CD14-positive monocyte (primary cell): ENCODE measurements at places on chromosomes 11 and 22.
A peak's percentile ranks its signal among the peaks of the same experiment; 100 is the strongest.

- DNase-seq: no peak
Observed at GRCh38 chr11:118046964-118047700, 29.7 kb upstream of the TMPRSS4 start.

DNA sequence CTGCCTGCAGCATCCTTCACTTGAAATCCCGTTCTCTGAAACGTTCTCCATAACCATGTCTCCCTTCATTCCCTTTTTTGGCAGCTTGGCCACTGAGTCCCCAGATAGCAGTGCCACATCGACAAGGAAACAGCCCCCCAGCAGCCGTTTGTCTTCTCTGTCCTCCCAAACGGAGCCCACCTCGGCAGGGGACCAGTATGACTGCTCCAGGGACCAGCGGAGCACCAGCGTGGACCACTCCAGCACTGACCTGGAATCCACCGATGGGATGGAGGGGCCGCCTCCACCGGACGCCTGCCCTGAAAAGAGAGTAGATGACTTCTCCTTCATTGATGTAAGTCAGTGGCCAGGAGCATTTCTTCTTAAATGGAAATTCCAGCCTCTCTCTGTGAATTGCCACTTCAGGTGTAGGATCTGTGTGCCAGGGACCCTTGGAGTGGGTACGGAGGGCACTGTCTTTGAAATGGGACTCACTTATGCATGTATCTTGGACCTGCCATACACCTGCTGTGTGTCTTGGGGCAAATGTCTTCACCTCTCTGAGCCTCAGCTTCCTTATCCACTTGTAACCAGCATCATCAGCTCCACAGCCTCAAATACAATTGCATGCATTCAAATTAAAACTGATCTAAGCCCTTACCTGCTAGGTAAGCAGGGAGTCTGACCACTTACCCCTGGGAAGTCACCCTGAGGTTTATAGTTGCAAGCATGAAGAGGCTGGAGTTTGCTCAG lies 25.3 kb upstream of the CRYBB3 start:
- DNase-seq: no peak

DNA sequence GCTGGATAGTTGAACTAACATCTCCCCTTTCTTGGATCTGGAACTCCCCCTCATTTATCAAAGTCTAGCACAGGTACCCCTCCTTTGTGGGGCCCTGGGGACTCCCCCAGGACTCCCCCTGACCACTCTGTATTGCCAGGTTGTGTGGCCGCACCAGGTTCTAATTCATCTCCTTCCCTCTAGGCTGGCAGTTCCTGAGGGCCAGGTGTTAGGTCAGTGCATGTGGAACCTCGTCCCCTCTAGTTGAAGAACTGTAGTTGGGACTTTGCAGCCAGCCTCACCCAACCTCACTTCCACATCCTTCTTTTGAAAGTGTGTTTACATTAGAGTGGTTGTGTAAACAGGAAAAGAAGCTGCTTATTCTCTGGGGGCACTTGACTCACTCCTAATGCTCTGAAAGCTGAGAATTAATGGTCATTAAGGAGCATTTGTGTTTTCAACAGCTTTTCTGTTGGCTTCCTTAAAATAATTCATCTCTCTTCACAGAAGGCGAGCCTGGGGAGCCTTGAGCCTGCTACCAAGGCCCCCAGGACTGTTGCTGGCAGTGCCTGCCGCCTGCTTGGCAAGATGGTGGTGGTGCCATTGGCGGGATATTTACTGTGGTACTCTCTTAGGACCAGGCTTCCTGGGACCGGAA lies 11.8 kb downstream of the UPB1 start:
- DNase-seq: peak; percentile 51

DNA sequence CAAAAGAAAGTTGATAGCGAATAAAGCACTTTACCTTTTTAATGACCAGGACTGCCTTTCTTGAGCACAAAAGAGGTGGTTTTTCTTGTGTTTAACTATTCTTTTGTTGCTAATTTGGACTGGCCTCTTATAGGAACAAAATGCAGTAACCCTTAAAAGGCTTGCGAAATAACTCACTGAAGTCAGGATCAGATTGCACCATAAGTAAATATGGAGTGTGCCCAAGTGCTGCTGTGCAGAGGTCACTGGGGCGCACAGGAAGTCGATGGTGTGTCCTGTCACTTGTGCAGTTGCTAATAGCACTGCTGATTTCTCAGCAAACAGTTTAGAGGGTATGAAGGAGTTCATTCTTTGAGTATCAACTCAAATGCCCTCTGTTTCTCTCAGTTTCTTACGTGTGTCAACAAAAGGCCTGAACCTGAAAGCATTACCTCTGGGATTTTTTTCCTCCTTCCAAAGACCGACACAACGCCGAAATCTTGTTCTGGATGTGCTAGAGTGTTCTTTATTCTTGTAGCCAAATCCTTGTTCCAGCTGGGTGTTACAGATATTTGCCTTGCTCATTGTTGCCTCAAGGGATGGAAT lies 71.3 kb downstream of the ATXN10 start:
- DNase-seq: peak; percentile 54

DNA sequence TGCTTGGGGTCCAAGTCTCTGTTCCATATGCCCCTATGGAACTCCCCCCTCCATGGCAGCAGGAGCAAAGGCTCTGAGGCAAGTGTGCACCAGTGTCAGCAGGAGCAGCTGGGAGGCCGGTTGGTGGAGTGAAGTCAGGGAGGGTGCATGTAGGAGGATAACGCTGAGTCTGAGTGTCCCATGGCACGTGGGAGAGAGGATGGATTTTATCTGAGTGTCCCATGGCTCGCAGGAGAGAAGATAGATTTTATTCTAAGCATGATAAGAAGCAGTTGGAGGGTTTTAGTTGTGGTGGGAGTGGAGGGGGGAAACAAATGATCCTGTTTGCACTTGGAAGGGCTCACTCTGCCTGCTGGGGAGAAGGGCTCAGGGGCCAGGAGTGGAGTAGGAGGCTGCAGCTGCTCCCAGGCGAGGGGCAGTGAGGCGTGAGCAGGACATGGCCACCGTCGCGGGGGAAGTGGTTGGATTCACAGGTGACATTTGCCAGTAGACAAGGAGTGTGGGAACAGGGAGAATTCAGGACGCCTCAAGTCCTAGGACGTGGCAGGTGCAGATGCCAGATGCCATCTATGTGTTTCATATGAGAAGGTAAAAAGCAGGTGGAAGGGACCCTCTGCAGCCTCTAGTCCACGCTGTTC lies 33.6 kb upstream of the PARVG start:
- DNase-seq: no peak

DNA sequence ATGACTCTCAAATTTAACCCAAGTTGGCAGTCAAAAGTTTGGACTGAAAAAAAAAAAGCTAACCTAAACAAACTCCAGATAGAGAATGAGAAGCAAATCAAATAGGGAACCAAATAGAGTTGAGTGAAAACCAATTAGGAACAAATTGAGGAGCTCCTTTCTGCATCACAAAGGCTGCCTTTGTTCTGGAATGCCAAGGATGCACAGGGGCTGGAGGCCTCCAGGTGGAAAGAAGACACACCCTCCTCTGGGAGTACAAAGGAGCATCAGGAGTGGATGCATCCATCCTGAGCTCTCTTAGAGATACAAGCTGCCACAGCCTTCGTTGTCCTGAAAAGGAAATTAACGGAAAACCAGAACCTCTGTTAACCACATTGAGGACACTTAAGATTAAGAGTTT lies 73.3 kb downstream of the MRGPRX1 start:
- no peak for DNase-seq

DNA sequence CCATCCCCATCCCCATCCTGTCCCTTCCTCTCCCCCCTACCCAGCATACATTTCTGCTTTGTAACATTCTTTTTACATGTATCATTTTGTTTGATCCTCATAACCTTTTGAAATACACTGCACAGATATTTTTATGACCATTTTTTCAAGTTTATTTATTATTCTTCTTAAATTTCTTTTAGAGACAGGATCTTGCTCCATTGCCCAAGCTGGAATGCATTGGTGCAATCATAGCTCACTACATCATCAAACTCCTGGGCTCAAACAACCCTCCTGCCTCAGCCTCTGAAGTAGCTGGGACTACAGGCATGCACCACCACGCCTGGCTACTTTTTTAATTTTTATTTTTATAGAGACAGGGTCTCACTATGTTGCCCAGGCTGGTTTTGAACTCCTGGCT lies 99.4 kb upstream of the AKIP1 start:
- no peak for DNase-seq

GRCh38 chr11:94856443-94856842 lies 88.3 kb downstream of the AMOTL1 start:
- no peak for DNase-seq

GRCh38 chr22:33658775-33659174 lies 261.5 kb downstream of the LARGE1 start:
- DNase-seq: no peak

GRCh38 chr22:30406400-30406799 lies 9.6 kb downstream of the SEC14L2 start:
- DNase-seq: no peak

DNA sequence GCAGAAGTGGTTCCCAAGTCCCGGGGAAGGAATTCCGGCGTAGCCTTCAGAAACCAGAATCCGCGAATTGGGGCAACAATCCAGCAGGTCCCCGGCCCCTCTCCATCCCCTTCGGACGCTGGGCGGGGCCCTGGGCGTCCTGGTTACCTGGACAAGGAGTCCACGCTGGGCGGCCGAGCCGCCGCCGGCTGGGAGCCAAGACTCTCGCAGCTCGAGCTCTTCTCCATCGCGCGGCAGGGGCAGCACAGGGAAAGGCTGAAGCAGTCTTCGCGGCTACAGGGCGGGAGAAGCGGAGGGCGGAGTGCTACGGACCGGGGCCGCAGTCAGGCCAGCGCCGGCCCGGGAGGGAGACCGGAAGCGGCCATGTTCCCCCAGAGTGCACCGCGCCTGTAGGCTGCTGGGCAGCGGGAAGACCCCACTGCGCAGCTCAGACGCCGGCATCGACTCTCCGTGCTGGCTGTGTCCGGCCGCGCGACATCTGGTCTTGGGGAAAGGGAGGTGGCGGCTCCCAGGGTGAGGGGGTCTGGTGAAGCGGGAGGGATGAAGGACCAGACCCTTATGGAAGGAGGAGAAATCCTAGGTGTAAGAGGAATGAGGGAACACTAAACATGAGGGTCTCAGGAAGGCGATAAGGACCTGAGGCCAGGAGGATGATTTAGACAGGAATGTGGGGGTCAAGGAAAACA lies at the start of gene MTMR2:
Gene MTMR2 (minus strand): TSS at position 380 of the 686 bp plus-strand sequence. CDS start 153 bp downstream, at position 227.
- peak; percentile 55 for DNase-seq

- peak; percentile 42 for DNase-seq
Observed at GRCh38 chr22:26364066-26365015, 64.7 kb upstream of the ASPHD2 start.

DNA sequence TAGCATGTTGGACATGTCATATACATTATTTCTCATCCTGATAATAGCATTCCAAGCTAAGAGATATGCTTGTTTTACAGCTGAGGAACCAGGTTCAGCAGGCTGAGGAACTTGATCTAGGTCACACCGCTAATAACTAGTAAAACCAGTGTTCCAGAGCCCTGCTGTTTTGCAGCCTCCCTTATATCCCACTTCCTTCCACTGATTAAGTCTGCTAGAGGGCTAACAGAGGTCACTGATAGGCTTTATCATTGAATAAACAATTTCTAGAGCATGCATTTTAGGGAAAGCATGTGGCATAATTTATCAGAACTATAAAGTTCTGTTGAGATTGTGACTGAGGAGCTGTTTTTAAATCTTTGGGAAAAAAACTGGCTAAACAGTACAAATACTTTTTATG lies 54.0 kb downstream of the UVRAG start:
- DNase-seq: no peak

GRCh38 chr11:1220941-1221721 lies 1.7 kb upstream of the MUC5B start:
- DNase-seq: no peak

DNA sequence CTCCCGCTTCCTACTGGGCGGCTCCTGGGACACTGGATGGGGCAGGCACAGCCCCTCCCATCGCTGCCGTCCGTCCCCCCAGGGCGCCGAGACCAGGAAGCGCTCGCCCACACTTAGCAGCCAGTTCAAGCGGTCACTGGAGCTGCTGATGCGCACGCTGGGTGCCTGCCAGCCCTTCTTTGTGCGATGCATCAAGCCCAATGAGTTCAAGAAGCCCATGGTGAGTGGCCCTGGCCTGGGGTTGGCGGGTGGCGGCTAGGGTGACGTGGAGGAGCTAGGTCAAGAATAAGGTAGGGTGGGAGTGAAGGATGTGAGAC lies 44.6 kb downstream of the MYO7A start:
- DNase-seq: no peak

- peak; percentile 74 for DNase-seq
Observed at GRCh38 chr11:57432149-57432561, 5.2 kb upstream of the SLC43A3 start.

DNA sequence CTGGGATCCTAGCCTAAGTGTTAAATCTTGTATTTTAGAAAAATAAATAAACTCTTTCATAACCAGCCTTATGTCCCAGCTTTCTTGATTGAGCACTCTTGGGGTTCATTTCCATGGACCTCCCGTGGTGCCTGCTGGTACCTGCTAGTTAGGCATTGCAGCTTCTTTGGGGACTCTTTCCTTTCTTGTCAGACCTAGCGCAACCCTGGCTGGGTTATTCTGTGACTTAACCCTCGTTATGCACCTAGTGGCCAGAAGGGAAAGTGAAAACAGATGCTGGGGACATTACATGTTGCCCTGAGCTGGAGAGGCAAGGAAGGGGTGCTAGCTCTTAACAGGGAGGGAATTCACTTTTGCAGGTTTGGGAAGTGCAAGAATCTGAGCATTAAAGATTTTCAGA lies 46.8 kb downstream of the APIP start:
- DNase-seq: no peak

DNA sequence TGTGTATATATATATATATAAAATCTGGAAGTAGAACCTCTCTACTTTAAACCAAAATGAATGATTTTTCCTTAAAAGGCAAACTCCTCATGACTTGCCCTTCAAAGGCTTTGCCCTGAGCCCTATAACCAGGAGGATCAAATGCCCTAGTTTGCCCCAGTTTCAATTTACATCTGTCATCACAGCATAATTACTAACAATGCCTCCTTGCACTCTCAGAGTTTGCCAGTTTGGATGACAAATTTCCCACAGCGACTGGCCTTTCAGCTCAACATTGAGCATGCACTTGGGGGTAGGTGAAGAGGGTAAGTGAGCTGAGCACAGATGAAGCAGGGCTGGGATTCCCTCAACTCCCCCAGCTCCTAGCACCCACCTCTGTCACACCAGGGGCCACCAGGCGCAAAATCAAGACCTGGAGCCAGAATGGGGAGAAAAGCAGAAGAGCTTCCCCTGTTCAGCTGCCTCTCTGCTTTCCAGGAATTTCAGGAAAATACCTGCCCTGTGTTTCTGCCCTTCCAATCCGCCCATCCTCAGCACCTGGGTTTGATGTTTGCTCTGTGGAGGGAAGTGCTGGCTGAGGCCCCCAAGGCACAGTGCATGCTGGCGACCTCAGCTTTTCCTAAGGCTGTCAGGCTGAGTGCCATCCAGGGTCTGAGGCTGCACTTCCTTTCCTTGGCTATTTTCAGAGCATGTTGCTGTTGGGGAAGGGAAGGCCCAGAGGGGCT lies 67.5 kb downstream of the ADAMTS15 start:
- no peak for DNase-seq

GRCh38 chr22:32352681-32353080 lies 5.0 kb upstream of the RFPL3 start:
- DNase-seq: no peak

DNA sequence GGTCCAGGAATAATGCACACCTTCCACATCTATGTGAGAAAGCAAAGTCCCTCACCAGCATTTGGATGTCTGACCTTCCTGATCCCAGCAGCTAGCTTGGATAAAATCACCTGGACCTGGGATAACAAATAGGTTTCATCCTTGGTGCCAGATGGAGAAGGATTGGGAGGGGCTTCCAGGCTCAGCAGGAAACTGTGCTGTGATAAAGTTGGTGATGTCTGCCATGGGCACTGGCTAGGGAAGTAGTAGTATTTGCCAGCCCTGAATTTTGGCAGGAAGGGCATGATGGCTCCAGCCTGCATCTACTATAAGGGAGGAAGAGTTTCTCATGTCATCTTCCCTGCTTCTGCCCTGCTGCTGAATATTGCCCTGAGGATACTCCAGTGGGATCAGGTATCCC lies 37.5 kb downstream of the C11orf91 start:
- no peak for DNase-seq
